ENCODE measurements at places on chromosomes 3 and 15.
A peak's percentile ranks its signal among the peaks of the same experiment; 100 is the strongest.

GRCh38 chr3:154356009-154356408 lies 31.7 kb upstream of the DHX36 start:
- no peak for DNase-seq

- peak; percentile 26 for DNase-seq
These were observed 57.7 kb downstream of the SLC12A8 start for GRCh38 chr3:125154800-125155269.

- DNase-seq = no peak
These were observed 43.6 kb upstream of the WWTR1 start for GRCh38 chr3:149701206-149701976.

GRCh38 chr3:124453189-124453588 lies 277.1 kb upstream of the UMPS start:
- no peak for DNase-seq

- DNase-seq = no peak
These were observed 29.4 kb downstream of the GOLGB1 start for GRCh38 chr3:121720163-121720562.

GRCh38 chr3:191330530-191331048 lies 263 bp upstream of the UTS2B start:
- DNase-seq = no peak

DNA sequence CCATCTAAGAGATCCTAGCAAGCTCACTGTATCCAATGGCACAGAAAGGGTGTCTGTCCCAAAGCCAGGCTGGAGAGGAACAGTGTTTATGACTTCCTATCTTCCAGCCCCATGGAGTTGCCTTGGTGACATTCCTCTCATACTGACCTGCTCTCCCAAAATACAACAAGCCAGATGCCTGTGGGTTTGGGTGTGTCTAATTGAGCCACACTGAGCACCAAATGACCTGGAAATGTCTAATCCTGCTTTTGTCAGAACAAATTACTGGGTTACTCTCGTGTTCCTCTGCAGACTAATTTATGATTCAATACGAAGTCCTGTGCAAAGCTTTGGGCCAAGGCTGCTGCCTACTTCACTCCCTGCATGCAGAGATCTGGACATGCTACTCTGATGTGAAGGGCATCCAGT lies 98.1 kb upstream of the STRIT1 start:
- DNase-seq = no peak

GRCh38 chr3:71119171-71119570 lies 464.4 kb downstream of the FOXP1 start:
- no peak for DNase-seq

DNA sequence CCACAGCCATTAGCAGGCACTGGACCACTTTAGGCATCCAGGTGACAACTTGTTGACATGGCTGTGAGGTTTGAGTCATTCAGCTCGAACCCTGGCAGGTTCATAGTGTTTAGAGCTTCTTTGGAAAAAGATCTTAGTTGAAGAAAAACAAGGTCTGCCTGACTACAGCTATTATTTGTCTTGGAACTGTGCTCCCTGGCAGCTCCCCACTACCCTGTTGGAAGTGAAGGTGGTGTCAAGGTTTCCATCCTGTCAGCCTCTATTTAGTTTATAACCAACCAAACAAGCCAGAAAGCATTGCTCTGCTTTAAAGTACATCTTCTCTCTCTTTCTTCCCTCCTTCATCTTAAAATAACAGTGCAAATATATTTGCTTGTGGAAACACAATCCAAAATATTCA lies 56.8 kb downstream of the KAT2B start:
- no peak for DNase-seq

DNA sequence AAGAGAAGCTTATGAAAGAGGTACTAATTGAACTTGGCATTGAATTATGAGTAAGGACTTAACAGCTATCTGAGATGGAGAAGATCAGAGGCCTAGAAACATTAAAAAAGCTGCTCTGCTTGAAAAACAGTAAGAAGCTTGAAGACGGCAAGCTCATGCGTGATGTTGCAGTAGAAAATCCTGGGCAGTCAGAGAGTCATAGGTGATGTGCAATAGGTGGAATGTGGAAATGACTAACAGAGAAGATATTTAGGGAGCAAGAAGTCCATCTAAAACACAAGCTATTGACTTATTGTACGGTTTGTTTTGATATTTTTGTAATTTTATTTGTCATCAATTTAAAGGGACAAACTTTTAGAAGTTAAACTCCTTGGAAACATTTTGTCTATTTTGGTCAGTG lies 1101.4 kb downstream of the ROBO2 start:
- no peak for DNase-seq

Measured in stimulated activated CD4-positive, alpha-beta T cell treated with anti-CD3 and anti-CD28 coated beads, TNF-alpha, amount 100 ng/mL, for 48 hours (primary cell).